ENCODE measurements at places on chromosomes 3 and 15.

- no peak for DNase-seq
These were observed 87.6 kb downstream of the SRGAP3 start for GRCh38 chr3:9161811-9162210.

DNA sequence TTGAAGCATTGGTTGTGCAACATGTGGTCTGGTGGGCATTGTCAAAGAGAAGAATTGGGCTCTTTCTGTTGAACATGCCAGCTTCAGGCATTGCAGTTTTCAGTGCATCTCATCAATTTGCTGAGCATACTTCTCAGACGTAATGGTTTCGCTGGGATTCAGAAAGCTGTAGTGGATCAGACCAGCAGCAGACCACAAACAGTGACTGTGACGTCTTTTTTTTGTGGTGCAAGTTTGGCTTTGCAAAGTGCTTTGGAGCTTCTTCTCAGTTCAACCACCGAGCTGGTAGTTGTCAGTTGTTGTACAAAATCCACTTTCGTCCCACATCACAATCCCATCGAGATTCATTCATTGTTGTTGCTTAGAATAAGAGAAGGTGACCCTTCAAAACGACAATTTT lies 84.5 kb downstream of the NPAP1 start:
- DNase-seq = no peak

- peak; percentile 21 for DNase-seq
These were observed 992 bp downstream of the RHOV start for GRCh38 chr15:40872791-40873693.

GRCh38 chr3:123058505-123058904 lies 8.3 kb upstream of the PDIA5 start:
- no peak for DNase-seq

DNA sequence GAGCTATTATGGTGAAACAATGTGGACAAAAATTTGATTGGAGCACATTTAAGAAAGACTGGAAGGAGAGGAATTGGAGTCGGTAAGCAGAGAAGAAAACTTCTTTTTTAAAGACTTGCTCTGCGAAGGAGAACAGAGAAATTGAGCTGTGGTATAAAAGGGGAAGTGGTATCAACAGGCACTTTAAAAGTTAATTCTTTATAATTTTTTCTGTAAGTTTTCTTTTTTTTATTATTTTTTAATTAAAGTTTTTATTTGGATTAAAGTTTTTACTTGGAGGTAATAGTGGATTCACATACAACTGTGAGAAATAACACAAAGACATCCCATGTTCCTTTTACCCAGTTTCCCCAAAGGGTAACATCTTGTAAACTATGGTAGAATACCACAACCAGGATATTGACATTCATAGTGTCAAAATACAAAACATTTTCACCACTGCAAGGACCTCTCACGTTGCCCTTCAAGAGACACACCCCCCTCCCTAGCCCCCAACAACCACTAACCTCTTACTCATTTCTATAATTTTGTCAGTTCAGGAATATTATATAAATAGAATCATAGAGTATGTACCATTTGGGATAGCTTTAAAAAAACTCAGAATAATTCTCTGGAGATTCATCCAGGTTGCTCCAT lies 33.8 kb upstream of the XIRP1 start:
- DNase-seq = no peak
